ENCODE measurements at places on chromosomes 5 and 9.

DNA sequence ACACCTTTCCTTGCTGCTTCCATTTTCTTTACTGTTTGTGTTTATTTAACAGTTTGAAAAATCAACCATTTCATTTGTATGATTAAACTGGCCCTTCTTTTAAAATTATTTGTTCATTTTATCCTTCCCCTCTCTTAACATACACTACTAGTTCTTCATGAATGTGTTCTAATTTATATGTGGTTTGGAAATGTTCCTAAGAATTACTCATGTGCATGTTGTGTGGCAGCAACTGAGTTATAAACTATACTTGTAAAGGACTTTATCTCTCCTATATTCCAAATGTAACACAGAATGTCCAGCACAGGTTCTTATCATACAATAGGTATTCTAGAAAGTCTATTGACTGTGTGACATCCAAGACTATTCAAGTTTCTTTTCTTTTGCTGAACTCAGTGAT, 358.2 kb upstream of the MEF2C start:
- DNase-seq = no peak

DNA sequence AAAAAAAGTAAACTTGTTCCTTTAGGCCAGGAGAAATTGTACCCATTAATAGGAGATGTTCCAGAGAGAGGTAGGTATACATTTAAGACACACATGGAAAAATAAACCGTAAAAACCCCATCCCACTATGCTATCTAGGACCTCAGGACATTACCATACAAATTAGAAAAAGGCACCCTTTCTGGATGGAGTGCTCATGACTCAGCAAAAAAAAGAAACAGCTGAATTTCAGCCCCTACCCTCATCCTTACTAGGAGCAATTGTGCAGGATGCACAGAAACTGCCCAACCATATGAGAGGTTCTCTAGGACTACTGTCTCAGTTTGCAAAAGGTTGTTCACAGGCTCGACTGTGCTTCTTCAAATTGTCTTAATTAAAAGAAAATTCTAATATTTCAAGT, 368.2 kb downstream of the HINT1 start:
- no peak for DNase-seq

DNA sequence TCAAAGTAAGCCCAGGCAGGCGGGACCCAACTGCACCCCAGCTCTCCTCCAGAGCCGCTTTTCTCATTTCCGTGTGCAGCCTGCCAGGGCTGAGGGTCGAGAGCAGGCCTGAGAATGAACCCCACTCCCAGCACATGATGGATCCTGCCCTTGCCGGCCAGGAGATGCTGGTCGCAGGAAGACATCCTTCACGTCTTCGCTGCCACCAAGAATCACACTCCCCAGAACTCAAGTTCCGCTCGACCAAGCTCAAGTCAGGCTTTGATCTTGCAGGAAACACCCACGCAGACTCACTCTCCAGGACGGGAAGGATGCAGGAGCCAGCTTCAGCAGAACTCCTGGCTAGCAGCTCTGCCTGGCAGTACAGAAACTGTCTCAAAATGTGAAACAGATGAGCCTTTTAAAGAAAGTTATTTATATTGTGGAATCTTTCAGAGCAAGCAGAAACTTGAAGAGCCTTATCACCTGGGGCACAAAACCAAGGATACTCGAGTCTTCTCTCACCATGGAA, 102.4 kb downstream of the ROR2 start:
- no peak for DNase-seq

GRCh38 chr5:82885627-82886389, 191.4 kb downstream of the TMEM167A start:
- DNase-seq = no peak

- no peak for DNase-seq
Measured at GRCh38 chr5:107485184-107485583, 185.6 kb downstream of the EFNA5 start.

GRCh38 chr5:180193749-180194375, 15.1 kb downstream of the RASGEF1C start:
- DNase-seq = no peak

DNA sequence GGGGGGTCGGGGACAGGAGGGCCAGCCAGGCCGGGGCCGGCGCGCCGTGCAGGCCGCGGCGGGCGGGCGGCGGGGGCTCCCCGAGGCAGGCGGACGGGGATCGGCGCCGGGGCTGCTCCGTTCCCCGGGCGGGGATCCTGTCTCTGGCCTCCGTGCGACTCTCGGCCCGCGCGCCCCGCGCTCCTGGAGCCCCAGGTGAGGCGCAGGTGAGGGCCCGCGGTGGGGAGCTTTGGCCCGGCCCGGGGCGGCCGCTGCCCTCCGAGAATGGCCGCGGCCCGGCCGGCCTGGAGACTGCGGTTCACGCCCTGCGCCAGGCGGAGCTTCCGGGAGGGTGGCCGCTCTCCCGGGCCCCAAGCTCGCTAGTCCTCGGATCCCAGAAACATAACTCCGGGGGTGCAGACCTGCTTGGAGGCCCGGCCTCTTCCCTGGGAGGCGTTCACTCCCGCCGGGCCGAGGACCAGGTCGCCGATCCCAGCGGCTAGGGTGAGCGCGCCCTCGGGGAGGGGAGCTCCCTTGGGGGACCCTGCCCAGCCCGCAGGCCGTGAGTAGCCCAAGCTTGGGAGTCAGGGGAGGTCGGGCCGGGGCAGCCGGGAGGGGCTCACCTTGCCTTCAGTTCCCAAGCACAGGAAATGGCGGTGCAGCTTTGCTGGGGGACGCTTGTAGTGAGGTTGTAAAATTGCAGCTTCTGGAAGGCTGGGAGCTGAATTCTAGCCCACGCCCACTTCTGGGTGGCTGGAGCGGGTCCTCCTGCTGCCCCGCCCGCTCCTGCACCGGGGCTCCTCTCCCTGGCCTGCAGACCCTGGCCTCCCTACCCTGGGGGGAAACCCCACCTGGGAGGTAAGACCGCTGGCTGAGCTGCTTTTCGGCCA, 723 bp downstream of the PPP1R26 start:
- DNase-seq = no peak

DNA sequence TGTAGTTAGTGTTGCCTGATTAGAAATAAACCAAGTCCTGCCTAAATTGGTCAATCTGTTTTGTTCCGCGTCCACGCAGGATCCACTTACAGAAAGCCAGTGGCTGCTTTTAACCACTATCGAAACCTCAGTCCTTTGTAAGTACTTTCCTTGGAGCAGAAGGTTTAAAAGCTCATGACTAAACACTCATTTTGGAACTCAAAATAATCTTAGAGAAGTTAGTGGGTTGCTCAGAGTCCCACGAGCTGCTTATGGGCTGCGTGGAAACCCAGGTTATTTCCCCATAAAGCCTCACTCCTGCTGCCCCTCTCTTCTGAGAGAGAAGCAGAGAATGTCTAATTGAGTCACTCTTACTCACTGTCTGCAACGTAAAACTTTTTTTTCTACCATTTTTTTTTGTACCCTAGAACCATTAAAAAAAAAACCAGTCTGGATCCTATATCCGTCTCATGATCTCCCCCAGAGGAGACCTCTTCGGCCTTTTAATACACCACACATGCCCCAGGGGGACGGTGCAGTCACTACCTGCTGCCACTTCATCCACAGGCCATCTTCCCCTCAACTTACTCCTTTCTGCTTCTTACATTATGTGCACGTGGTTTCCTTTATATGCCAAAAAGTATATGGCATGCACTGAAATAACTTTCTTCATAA, 7.6 kb downstream of the BASP1 start:
- DNase-seq = no peak

DNA sequence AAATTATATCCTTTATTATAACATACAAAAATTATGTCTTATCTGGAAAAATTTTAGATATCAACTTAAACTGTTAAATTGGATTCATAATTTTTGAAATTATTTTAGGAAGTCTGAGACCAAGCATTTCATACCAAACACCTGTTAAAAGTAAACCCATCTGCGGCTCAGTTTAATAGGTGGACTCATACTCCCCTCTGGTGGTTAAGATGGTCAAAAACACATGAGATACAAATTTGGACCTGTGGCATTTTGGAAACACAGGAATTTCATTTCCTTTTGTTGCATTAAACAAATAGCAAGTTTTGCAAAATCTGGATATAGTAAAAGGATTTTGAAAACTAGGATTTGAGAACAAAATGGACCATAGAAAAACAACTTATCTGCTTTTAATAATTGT, 53.7 kb downstream of the RGMB start:
- no peak for DNase-seq

Data from stimulated activated CD4-positive, alpha-beta T cell treated with anti-CD3 and anti-CD28 coated beads, Interleukin-4, amount 100 ng/mL, for 24 hours (primary cell).